ENCODE measurements at places on chromosomes 3 and 15.

DNA sequence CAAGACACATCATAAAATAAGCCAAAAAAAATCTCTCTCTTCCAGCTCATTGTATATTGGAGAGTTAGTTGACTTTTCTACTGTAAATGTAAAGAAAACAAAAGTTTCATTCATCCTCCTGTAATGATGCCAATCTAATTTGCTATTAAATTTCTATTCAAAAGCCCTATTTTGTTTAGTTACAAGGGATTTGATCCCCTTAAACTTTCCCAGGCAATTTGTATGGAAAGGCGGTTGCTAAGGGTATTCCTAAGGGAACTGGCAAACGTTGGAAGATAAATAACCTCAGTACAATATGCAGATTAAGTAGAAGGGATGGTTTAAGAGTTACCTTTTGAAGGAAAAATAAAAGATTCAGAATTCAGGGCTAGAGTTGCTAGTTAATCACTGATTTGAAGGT lies 352.7 kb downstream of the TIGIT start:
- no peak for DNase-seq

DNA sequence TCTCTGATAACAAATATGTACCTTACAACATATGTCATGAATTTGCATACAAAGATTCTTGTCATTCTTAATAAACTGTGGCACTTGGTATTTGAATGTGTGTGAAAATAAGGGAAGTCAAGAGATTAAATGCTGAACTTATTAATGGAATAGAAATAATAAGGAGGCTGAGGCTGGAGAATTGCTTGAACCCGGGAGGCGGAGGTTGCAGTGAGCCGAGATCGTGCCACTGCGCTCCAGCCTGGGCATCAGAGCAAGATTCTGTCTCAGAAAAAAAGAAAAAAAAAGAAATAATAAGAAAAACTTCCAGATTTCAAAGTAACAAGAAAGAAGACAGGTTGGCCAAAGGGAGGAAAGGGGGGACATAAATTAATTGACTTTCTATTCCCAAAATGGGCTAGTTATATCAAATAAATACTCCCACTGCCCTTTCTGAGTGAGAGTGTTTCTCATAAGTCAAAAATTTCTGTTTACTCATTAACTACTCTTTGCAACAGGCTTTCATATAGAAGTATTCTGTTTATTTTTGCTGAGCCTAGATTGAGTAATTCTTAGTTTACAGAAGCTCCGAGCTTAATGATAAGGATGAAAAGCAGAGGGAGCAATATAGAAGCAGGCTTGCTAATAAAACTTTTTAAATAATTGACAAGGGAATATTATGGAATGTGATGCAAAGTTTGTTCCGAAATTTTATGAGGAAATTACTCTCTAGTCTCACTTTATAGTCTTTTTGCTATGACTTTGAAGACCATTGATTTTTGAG lies 25.6 kb downstream of the KNG1 start:
- DNase-seq: no peak

DNA sequence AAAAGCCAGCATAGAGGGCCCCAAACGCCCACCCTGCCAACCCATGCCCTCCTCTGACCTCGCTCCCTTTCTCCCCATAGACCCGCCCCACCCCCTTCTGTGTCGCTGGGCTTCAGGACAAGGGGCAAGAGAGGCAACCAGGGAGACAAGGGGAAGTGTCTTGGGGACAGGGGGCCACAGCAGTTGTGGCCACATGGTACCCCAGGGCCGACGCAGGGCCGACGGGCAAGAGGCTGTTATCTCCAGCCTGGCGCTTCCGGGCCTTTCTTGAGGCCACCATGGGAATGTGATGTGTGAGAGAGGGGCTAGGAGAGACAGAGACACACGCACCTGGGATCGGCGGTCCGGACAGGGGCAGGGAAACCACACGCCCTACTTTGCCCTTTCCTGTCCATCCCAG lies 3.4 kb upstream of the HAPLN3 start:
- no peak for DNase-seq

DNA sequence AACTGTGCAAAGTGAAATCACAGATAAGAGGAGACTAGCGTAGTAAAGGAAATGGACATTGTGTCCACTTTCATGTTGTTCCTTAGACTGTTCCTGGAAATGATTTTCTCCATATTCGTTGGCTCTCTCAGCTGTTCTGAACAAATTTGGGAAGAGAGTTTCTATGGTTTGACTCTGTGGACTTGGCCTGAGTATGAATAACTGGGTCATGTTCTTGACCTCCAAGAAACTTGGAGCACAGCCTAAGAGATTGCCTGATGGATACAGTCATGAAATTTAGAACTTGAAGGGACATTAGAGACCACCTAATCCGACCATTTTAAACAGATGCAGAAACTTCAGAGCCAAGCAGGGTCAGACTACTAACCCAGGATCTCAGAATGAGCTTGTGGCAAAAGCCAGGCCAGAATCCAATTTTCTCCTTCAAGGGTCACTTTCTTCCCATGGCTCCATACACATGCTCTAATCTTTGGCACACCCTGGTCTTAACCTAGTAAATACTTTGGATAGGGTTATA lies 430.4 kb downstream of the RBMS3 start:
- no peak for DNase-seq

DNA sequence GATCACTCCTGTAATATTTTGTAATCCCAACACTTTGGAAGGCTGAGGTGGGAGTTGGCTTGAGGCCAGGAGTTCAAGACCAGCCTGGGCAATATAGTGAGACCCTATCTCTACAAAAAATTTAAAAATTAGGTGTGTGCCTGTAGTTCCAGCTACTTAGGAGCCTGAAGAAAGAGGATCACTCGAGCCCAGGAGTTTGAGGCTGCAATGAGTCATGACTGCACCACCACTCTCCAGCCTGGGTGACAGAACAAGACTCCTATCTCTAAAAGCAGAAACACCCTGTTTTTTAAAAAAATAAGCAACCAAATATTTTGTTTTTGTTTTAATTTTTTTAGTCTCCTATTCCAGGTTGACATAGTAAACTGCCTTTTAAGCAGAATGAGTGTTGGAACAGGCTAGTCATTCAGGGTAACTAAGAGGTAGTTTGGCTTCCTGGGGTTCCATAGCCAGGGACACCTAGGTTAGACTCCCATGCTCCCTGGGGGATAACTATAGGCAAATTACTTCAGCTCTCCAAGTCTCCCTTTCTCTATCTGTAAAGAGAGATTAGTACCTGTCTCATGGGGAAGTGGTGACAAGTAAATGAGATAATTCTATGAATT lies 114.6 kb upstream of the C15orf61 start:
- no peak for DNase-seq
